NCI-H1930 (cell line): ENCODE measurements at places on chromosomes 6 and 20.

- peak; percentile 9 for DNase-seq
These were observed 121.2 kb upstream of the LAMP5 start for GRCh38 chr20:9392892-9393857.

DNA sequence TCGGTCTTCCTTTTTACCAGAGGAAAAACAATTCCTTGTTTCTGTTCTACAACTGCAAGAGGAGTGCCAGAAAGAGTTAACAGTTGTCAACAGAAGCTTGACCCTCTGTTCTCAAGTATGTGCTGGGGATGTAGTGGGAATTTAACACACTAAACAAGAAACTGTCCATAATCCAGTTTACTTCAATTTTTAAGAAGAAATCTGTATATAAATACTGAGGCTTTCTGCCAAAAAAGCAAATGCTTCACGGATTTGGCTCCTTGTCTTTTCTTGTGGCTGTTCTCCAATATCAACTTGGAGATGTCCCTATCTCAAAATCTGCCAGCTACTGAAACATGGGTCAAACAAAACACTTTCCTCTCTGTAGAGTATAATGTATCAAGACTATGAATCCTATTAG is 26.8 kb downstream of the REV3L start:
- no peak for DNase-seq

DNA sequence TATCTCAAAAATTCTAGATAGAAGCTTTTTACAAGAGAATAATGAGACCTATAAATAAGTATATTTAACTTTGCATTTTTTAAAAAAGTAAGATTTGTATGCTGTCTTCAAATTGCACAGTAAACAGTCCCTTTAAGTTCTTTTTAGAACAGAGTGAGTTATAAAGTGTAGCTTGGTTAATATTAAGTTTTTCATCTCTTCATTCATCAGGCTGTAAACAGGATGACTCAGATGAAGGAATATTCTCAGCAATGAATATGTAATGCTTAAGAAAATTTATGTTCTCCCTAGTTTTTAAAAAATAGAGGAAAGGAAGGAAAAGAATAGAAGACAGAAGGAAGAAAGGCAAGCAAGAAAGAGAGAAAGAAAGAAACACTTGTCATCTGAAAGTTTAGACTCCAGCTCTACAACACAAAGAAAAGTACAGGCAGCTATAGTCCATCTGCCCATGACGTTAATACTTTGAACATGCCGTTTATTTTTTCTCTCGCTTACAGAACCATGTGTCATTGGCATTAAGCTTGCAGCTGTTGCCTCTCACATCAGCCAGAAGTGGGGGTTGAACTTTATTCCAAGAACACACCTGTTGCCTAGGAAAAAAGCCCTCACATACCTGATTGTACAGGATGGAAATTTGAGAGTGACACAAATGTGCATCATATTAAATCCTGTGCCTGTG is 36.1 kb downstream of the CAP2 start:
- DNase-seq = peak; percentile 35

GRCh38 chr6:143115728-143116127 is 55.0 kb downstream of the AIG1 start:
- no peak for DNase-seq

- no peak for DNase-seq
These were observed 34.8 kb downstream of the CDKAL1 start for GRCh38 chr6:20569000-20569610.

DNA sequence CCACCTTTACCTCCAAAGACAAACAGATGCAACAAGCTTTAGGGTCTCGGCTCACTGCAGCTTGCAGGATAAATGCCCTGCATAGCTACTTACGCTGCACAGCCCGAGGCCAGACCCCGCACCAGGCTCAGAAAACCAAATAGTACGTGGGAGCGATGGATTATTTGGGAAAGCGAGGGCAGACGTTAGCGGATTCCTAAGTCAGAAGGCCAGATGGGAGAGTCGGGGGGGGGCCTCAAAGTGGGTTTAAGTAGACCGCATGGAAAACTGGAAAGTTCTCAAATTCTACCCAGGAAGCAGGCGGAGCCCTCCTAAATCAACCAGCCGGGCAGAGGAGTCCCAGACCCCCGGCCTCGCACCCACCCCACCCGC is 382 bp downstream of the SFT2D1 start:
- no peak for DNase-seq

DNA sequence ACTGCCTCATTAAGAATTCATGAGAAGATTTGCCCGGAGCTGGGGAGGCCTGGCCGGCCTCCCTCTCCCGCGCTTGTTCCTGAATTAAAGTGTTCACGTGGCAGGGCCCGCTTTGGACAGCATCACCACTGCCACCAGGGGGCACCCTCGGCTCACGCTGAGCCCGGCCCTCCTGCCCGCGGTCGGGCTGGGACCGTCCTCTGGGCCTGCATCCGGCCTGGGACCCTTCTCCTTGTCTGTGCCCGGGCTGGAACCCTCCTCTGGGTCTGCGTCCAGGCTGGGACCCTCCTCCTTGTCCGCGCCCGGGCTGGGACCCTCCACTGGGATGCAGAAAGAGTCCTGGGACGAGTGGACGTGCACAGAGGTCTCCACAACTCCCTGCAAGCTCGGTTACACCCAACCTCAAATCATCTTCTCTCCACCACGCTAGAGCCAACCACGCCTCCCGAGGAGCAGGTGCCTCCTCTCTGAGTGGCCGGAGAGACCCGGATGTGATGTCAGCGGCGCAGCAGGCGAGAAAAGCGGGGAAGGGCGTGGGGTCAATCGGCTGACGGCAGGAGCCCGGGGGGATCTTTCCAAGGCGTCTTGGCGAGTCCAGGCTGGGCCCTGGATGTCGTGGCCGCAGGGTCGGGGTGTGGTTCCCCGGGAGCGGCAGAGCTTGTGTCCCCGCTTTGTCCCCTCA is 50.9 kb upstream of the DACT2 start:
- DNase-seq = no peak

- DNase-seq = no peak
These were observed 15.2 kb downstream of the CDH22 start for GRCh38 chr20:46293084-46293483.

DNA sequence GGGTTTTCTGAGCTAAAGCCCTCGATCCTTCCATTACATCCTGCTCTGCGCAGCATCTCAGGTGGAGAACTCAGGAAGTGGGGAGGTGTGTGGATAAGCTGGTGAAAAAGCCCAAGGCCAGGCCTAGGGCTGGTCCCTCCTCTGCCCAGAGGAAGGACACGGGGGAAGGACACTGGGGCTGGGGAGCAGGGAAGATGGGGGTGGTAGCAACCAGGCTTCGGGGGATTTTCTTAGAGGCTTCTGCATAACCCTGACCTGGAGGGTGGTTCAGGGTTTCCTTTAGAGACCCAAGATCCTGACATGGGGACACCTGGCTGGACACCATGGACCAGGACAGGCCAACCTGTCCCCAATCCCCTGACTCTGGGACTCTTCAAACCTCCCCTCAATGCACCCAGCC is 37.9 kb downstream of the SUN5 start:
- DNase-seq = no peak

DNA sequence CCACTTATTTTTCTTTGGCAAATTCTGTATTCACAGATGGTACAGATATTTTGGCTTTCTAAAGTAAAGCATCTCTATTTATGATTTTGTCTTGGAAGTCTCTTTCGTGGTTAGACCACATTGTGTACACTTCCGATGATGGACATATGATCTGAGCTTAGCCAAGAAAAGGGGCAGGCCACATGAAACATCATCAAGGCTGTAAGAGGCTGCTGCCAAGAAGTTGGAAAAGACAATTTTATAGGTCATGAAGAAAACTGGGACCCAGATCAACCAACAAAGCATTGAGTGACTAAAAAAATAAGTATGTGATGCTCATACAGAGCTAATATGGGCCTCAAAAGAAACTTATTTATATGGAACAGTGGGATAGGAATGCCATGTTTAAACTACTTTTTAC is 266.4 kb downstream of the HAO1 start:
- DNase-seq = no peak

DNA sequence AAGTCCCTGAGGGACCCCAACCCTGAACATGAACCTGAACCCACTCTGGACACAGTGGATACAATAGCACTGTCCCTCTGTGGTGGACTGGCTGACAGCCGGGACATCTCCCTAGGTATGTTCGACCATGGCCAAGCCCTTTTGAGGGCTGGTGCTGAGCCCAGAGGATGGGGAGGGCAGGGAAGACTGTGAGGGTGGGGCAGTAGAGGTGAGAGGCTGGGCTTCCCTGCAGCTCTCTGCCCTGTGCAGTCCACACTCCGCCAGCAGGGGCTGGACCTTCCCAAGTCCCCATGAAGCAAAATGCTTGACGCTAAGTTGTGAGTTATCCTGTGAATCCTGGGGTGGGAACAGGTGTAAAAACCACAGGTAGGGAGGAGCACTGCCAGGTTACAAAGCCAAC is 11.5 kb downstream of the LPIN3 start:
- no peak for DNase-seq
